ENCODE measurements at places on chromosomes 2 and 18.

- DNase-seq: no peak
Observed at GRCh38 chr2:60544954-60545560, 8.4 kb downstream of the BCL11A start.

GRCh38 chr2:83756219-83756618 lies 702.9 kb downstream of the SUCLG1 start:
- DNase-seq: no peak

DNA sequence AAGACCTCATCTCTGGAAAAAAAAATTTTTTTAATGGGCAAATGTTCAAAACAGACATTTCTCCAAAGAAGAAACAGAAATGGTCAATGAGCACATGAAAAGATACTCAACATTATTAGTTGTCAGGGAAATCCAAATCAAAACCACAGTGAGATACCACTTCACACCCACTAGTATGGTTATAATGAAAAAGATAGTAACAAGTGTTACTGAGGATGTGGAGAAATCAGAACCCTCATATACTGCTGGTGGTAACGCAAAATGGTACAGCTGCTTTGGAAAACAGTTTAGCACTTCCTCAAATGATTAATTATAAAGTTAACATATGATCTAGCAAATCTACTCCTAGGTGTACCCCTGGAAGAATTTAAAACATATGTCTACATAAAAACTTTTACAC lies 29.0 kb upstream of the TCF7L1 start:
- DNase-seq: no peak

DNA sequence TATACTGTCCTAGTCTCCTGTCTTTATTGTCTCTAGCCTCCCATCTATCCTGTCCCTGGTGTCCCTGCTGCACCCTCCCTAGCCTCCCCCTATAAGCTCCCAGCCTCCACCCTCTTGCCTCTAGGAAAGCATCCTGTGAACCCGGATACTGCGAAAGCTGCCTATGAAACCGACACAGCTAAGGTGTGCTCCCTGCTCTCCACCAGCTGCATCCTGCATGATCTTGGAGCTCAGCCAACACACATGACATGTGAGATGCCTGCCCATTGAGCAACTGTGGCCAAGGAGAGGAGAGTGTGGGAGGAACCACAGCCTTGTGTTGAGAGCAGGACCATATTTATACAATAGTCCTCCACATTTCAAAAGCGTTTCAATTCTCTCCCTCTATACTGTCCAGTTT lies 187.1 kb downstream of the ZBTB7C start:
- DNase-seq: no peak

- no peak for DNase-seq
Observed at GRCh38 chr2:197369228-197369932, 58.8 kb upstream of the ANKRD44 start.

GRCh38 chr18:6598657-6599056 lies 130.9 kb upstream of the ARHGAP28 start:
- no peak for DNase-seq

DNA sequence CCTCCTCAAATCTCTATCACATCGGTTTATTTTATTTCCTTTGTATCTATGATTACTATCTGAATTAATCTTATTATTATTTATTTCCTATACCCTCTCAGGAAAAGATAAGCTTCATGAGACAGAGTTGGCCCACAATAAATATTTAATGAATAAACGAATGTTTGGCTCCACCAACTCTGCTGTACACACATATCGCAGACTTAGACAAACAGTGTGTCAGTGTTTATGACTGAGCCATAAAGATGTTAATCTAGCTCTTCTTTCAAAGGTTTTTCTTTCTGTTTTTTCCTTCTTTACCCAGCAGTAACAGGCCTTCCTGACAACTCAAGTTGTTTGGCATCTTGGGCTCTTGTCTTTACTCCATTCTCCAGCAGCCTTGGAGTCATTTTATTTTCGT lies 329.5 kb downstream of the CDH2 start:
- no peak for DNase-seq
